Upper lobe of right lung (tissue), 1 donor: ENCODE measurements at places on chromosomes 6 and 20. TPM values are rescaled to one million over a fixed set of nuclear protein-coding genes. Genes with fewer than 3 reads are reported as not detected.
A peak's percentile ranks its signal among the peaks of the same experiment; 100 is the strongest.

GRCh38 chr20:1327241-1327653 lies 1.7 kb downstream of the SDCBP2 start:
- peak; percentile 88 for DNase-seq

GRCh38 chr6:46098678-46099077 lies 31.1 kb upstream of the ENPP4 start:
- peak; percentile 68 for DNase-seq

GRCh38 chr6:166286839-166287271 lies 21.3 kb downstream of the PRR18 start:
- no peak for DNase-seq

- DNase-seq, result no peak
These were observed 9.1 kb downstream of the OCSTAMP start for GRCh38 chr20:46541229-46541935.

DNA sequence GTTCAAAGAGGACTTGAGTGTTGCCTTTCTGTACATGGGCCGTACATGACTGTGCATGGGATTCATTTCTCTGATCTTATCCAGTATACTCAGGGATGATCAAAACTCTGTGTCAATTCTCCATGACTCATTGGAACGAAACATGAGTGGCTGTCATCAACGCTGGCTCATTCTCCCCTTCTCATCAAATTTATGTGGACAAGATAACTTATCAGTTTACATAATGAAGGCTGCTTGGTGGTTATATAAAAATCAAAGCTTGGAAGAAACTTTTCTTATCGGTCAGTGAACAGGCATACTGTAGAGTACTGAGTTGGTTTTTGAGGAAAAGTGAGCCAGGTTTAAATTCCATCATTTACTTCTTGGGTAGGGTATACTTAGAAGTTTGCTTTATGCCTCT lies 24.9 kb downstream of the CRISP1 start:
- DNase-seq, result no peak

- no peak for DNase-seq
These were observed 28.9 kb downstream of the PREP start for GRCh38 chr6:105374010-105374420.

Gene STMND1
- total RNA-seq, result not detected

Gene COL21A1
- total RNA-seq, result 15.6 TPM
